ENCODE measurements at places on chromosomes 2 and 18.

DNA sequence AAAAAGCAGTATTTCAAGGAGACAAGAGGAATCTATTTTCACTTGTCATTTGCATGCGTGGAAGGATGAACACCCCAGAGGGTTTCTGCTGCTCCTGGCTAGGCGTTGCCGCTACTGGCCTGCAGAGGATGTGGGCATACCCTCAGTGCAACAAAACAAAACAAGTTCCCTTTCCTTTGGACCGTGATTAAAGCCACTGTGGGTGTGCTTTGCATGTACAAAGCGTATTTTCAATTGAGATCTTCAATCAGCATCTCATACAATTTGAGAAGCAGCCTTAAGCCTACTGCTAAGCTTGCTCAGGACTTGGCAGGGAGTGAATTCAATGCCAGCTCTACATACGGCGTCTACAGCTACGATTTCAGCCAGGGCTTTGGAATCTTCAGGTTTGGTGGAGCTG lies 298.4 kb downstream of the LPIN1 start:
- no peak for DNase-seq

DNA sequence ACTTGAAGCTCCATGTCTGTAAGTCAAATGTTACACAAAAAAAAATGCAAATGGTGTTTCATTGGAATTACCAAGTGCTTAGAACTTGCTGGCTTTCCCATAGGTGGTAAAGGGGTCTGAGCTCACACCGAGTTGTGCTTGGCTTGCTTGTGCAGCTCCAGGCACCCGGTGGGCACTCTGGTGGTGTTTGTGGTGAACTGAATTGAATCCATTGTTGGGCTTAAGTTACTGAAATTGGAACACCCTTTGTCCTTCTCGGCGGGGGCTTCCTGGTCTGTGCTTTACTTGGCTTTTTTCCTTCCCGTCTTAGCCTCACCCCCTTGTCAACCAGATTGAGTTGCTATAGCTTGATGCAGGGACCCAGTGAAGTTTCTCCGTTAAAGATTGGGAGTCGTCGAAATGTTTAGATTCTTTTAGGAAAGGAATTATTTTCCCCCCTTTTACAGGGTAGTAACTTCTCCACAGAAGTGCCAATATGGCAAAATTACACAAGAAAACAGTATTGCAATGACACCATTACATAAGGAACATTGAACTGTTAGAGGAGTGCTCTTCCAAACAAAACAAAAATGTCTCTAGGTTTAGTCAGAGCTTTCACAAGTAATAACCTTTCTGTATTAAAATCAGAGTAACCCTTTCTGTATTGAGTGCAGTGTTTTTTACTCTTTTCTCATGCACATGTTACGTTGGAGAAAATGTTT lies 97.9 kb upstream of the IL1R2 start:
- no peak for DNase-seq

- no peak for DNase-seq
Measured at GRCh38 chr18:75200071-75200470, 8.9 kb downstream of the PTGR3 start.

- no peak for DNase-seq
Measured at GRCh38 chr2:181152226-181152625, 171.8 kb downstream of the UBE2E3 start.
